ENCODE measurements at places on chromosomes 12 and 14. TPM values are rescaled to one million over a fixed set of nuclear protein-coding genes. Genes with fewer than 3 reads are reported as not detected.

DNA sequence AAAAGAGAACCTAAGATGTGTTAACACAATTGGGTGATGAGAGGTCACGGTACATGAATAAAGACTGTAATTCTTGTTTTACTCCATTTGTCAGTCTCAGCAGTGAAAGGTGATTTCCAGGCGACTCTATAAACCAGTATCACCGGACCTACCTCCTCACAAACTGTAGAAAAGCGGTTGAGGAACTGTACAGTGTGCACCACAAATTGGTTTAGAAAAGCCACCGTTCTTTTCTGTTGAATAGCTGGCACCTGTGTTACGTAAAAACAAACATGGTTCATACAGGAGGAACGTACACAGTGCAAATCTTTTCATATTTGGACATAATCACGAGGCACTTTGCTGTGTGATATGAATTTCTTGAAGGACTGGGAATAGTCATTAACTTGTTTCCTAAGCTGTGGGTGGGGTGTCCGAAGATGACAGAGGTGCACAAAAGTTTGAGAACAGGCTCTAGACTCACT, 663 bp downstream of the WASHC3 start:
- DNase-seq: no peak

The LRTM2 gene
- 0.34 TPM for total RNA-seq

The CYP46A1 gene
- total RNA-seq: 0.32 TPM

DNA sequence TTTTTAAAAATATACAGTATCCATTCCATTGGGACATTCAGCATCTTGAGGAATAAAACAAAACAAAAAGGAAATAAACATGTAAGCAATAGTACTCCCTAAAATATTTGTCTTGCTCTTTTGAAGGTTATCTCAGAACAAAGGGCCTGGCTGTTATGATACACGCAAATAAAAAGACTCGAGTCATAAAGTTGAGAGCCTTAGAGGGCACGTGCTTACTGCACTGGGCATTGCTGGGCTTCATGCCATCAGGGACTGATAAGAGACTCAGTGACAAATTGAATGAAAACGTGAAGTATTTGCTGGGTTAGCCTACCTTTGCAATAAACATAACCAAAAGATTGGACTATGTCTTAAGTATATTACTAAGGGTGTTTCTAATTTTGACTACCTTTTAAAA, 118.9 kb downstream of the SLC35F4 start:
- DNase-seq: no peak

DNA sequence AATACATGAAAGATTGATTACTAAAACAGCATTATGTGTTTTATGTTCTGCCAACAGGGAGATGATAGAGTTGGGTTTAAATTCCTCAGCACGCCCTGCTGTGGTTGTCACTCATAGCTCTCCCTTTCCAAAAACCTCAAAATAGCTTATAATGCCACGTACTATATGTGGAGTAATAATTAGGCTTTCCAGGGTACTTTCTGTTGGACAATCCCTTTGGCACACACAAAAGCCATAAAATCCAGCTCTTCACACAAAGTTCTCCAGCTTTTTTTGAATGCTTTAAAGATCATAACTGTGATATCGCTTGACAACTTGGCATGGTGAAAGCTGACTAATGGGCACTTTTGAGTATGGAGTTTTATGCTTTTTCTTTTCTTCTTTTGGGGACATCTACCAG, 145.3 kb upstream of the DCN start:
- no peak for DNase-seq

DNA sequence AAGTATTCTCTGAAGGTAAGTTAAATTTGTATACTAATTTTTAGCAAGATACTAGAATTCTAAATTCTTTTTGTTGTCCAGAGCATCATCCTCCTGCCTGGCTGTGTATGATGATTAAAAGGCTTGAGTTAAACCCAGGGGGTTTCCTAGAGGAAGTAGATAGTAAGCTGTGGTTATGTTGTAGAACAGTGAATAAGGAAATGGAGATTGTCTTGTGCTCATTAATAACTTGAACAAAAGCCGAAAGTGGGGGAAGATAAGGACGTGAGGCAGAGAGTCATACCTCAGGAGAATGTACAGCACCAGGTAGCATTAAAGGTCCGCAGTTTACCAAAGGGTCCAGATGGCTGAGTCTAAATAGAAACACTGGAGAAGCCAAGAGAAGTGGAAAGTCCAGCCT, 42.0 kb downstream of the CKB start:
- no peak for DNase-seq

GRCh38 chr12:26196421-26196716, 996 bp downstream of the SSPN start:
- no peak for DNase-seq
